A673 (cell line): ENCODE measurements at places on chromosomes 3 and 15. TPM values are rescaled to one million over a fixed set of nuclear protein-coding genes. Genes with fewer than 3 reads are reported as not detected.

- peak; percentile 24 for DNase-seq
Measured at GRCh38 chr3:185470323-185470722, 28.5 kb downstream of the TMEM41A start.

- no peak for DNase-seq
Measured at GRCh38 chr3:167973901-167974300, 121.8 kb downstream of the GOLIM4 start.

GRCh38 chr3:25856902-25857518, 67.1 kb downstream of the OXSM start:
- DNase-seq = peak; percentile 66

ELL3 gene
- total RNA-seq = 1.7 and 3.0 TPM in 2 replicates

SERINC4 gene
- 0.33 TPM in 1 of 2 replicates, not detected in the other for total RNA-seq

BHLHE40 gene
- 3.0 and 3.5 TPM in 2 replicates for total RNA-seq

- no peak for DNase-seq
Measured at GRCh38 chr15:41855261-41855961, 16.8 kb downstream of the PLA2G4B start.

- DNase-seq = no peak
Measured at GRCh38 chr15:70879401-70879800, 12.8 kb downstream of the THAP10 start.

ALDH1A2 gene
- total RNA-seq = 1.5 and 1.7 TPM in 2 replicates

GRCh38 chr3:52030714-52031310, 25.6 kb downstream of the DUSP7 start:
- no peak for DNase-seq

GRCh38 chr15:33107950-33108349, 86.6 kb downstream of the FMN1 start:
- no peak for DNase-seq

DNA sequence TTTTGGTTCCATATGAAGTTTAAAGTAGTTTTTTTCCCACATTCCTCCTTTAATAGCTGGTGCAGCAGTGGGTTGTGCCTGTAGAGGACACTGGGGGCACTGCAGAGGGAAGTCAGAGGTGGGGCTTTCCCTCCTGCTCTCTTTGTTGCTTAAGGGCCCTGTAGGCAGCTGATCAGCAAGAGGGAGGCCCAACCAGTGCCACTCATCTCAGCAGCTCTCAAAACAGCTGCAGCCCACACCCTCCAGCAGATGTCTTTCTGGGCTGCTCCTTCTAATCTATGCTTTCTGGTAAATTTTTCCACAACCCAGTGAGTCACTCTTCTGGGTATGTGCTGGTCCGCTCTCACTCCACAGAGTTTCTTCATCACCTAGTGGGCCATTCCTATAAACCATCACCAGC, 263.8 kb downstream of the FEZF2 start:
- DNase-seq = peak; percentile 2

DNA sequence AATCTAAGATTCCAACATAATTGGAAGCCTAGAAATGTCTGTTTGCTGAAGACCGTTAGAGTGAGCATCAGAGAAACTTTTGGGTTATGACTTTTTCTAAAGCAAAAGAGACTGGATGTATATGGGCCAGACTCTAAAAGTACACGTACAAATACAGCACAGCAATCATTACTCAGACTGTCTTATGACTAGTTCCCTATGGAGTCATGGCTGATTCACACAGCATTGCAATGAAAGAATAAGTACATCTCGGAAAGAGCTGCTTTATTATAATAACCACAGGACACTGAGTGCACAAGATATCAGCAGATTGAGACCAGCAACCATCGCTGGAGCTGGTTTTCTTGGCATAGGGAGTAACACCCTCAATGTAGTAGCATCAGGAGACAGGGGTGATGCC, 618.6 kb downstream of the NLGN1 start:
- no peak for DNase-seq

TMCO5A gene
- total RNA-seq = not detected in 2 replicates

CD96 gene
- not detected in 2 replicates for total RNA-seq

DNA sequence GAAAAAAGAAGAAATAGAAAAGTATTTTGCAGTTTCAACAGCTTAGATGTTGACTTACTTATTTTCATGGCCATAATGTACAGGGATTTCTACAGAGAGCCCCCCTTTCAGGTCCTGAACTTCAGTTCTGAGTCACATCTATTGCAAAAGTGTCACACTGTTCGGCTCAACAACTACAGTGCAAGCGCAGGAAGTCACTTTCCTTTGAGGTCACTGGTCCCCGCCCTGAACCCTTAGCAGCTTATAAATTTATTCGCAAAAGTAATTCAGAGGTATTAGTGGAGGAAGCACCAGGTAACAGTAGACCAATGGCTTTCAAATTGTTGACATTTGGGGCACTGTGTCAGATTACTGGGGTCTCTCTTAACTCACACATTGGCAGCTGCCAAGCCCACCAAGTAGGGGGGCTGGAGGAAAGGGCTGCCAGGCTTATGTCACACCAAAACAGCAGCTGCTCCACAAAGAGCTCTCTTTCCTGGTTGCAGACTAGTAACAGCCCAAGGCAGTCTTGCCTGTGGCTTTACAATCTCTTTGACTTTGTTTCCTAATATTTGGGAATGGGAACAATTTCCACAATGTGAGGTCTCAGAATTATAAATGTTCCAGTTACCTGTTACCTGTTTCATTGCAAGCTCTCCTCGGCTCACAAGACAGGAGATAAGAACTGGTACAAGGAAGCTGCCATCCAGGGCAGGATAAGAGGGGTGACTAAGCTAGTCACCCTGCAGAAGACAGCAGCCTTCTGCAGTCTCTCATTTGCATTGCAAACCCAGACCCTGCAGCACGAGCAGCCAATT, 130.2 kb upstream of the STRIT1 start:
- no peak for DNase-seq

PDIA5 gene
- 28.6 and 33.4 TPM in 2 replicates for total RNA-seq

SAMD7 gene
- not detected in 2 replicates for total RNA-seq

GRCh38 chr15:39299486-39300267, 281.2 kb upstream of the THBS1 start:
- DNase-seq = no peak

DNA sequence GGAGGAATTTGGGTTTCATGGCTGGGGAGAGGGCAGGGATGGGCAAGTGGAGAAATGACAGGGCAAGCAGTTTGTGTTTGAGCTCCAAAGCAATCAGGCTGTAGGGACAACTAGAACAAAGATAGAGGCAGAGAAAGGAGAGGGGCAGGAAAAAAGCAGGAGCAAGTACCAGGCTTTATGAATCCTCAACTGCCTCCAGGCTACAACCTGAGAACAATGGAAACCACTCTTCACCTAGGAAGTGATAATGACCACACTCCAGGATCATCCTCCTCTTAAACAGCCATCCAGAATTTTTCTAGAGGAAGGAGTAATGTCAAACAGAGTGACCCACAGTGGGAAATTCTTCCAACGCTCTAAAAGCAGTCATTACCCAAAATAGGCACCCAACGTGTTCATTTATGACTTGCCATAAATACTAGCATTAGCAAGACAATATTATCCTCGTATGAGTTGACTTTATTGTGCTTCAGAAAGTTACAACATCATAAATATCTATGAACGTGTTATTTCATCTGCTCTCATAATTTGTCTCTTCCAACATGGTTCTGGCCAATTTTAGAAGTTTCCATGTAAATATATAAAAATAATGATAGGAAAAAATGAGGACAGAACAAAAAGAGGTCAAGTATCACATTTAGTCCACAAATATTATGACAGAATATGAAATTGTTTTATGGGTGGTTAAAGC, 50.5 kb downstream of the TNFAIP8L3 start:
- no peak for DNase-seq

DNA sequence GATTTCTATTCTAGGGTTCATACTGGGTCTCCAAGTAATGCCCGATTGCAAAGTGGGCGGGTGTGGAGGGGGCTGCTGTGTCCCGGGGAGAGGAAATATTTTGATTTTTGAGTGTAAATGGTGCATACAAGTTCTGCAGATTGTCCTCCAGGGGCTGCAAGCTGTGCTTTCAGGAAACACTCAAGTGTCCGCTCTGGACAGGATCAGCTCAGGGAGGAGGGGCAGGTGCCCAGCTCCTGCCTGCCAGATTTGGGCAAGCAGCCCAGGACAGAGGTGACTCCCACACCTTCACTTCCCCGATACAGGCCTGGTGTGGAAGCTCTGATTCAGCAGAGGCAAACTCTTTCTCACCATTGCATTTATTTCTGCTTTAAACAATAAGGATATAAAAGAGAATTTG, 142.7 kb downstream of the ALDH1A2 start:
- DNase-seq = no peak

DNA sequence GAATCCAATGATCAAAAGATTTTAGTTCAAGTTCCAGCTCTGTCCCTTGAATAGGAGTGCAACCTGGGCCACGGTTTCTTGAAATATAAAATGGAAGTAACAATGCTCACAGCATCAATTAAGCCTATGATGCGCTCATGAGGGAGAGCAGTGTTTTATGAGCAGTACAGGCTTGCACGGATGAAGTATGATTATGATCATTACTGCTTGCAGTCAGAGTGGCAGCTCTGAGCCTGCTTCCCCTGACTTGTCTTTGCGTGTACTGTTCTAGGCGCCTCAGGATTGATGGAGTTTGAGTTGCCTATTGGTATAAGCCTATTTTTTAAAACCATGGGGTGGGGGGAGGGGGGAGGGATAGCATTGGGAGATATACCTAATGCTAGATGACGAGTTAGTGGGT, 37.0 kb downstream of the ITGB5 start:
- DNase-seq = no peak

DNA sequence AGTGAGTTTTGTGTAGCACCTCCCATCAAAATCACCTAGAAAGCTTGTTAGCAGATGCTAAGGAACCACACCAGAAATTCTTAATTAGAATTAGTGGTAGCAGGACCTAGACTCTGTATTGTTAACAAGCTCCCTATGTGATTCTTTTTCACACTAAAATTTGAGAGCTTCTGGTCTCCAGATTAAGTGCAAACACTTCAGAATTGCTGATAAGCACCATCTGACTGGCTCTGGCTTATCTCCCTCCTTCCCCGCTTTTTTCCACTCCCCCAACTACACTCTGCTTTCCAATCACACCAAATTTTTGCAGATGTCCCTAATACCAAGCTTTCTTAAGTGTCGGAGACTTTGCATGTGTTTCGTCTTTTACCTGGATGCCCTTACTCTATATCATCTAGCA, 410.1 kb upstream of the DPH6 start:
- DNase-seq = no peak

DNA sequence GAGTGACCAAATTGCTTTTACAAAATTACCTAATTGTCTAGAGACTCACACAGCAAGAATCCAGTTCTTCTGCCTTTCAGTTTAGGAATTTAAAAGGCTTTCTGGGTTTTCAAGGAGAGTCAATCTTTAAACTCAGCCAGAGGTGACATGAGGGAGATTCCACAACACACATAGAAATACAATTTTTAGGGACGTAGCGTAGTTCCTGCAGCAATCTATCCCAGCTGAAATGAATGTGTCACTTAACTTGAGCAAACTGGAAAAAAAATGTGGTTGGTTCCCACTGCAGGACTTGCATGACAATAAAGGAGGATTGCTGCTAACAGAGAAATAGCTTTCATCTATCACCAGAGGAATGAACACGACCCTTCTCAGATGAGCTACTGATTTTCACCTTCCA, 269.7 kb downstream of the OTOL1 start:
- no peak for DNase-seq

SELENOK gene
- total RNA-seq = 19.9 and 20.7 TPM in 2 replicates

GRCh38 chr3:197736010-197736490, 654 bp downstream of the RUBCN start:
- DNase-seq = peak; percentile 33

- DNase-seq = no peak
Measured at GRCh38 chr3:177037241-177037640, 160.0 kb downstream of the TBL1XR1 start.

ADGRG7 gene
- 2.4 and 2.7 TPM in 2 replicates for total RNA-seq

ITPKA gene
- 4.3 and 5.6 TPM in 2 replicates for total RNA-seq

GRCh38 chr15:89364741-89365450, 30.3 kb upstream of the POLG start:
- DNase-seq = no peak

MTMR10 gene
- total RNA-seq = 15.8 and 16.0 TPM in 2 replicates

- no peak for DNase-seq
Measured at GRCh38 chr3:149160754-149161300, 31.4 kb downstream of the HPS3 start.

GRIP2 gene
- 0.43 and 0.76 TPM in 2 replicates for total RNA-seq

DNA sequence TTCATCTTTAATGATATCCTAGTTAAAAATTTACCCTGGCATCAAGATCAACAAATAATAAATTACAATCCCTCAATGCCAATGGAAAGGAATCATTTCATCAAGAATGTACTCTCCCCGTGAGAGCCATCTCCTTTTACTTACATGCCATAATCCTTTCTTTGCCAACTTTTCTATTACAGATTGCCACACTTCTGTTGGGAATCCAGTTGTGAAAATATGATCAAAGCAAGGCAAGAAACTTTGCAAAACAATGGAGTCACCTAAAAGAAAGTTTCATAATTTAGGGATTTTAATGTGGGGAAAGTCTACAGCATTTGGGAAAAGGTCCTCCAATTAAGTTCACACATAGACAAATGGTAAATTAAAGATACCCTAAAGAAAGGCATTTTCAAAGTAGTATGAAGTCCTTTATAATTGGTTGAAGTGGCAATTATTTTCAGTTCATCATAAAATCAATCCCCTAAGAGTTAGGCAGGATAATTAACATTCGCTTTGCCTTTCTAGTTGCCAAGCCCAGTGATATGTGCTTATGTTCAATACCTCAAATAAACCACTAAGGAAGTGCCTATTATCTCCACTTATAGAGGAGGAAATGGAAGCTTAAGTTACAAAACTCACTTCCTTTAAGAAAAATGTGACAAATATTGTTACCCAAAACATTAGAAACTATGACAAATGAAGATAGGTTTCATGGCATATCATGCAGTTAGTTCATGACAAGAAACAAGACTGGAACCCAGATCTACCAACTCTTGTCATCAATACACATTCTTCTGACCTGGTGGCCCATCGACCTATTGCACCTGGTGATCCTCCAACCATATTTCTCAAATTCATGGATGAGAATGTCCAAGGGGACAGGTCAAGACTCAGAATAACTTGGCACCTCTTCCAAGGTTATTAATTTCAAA, 49.1 kb downstream of the TRANK1 start:
- DNase-seq = peak; percentile 88

MEIS2 gene
- 9.3 and 11.7 TPM in 2 replicates for total RNA-seq

PLEKHO2 gene
- total RNA-seq = 7.7 and 8.9 TPM in 2 replicates

- DNase-seq = no peak
Measured at GRCh38 chr3:55569033-55569599, 82.0 kb upstream of the WNT5A start.

GRCh38 chr3:187750513-187751123, 5.3 kb upstream of the BCL6 start:
- DNase-seq = no peak

TAGLN3 gene
- 0.37 TPM in 1 of 2 replicates, not detected in the other for total RNA-seq

GRCh38 chr15:33587773-33588172, 277.0 kb downstream of the RYR3 start:
- DNase-seq = no peak

DCUN1D1 gene
- total RNA-seq = 60.9 and 75.3 TPM in 2 replicates

MYRIP gene
- not detected in 2 replicates for total RNA-seq
